ENCODE measurements at places on chromosomes 3 and 15.
A peak's percentile ranks its signal among the peaks of the same experiment; 100 is the strongest.

- no peak for DNase-seq
Observed at GRCh38 chr15:53716909-53717876, 42.3 kb downstream of the WDR72 start.

DNA sequence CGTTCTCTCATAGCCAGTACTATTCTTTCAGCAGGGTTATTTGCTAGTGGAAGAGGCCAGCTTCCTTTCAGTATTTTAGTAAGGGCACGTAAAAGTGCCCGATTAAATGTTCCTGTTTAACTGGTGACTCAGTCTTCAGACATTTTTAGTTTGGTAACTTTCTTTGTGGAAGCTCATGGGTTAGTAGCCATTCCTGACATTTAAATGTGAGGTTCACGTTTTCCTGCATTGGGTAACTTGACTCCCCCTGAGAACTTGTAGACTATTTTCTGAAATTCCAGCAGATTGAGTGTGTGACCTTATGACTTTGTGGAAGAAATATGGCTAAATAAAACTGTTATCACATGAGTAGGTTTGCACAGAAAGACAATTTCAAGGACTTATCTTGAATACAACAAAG, 16.9 kb downstream of the ABHD2 start:
- no peak for DNase-seq

GRCh38 chr3:129952556-129953355, 21.8 kb upstream of the TRH start:
- DNase-seq = no peak

GRCh38 chr3:120370463-120370862, 21.3 kb upstream of the LRRC58 start:
- DNase-seq = no peak

- peak; percentile 79 for DNase-seq
Observed at GRCh38 chr3:186617036-186617946, 4.4 kb downstream of the AHSG start.

DNA sequence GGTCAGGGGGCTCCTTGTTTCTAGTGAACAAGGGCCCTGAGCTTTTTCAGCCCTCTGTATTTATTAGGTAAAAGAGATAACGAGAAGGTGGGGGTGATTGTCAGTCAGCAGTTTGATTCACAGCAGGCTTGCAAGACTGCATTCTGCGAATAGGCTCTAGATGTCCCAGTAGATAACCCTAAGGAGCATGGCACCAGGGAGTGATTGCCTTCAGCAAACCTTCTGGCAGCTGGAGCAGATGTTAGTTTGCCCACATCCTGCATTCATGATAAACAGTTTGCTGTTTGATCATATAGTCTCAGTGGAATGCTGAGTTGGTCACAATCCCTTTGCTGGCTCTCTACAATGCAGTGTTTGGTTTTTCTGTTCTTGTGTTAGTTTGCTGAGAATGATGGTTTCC, 161.3 kb upstream of the GADL1 start:
- no peak for DNase-seq

DNA sequence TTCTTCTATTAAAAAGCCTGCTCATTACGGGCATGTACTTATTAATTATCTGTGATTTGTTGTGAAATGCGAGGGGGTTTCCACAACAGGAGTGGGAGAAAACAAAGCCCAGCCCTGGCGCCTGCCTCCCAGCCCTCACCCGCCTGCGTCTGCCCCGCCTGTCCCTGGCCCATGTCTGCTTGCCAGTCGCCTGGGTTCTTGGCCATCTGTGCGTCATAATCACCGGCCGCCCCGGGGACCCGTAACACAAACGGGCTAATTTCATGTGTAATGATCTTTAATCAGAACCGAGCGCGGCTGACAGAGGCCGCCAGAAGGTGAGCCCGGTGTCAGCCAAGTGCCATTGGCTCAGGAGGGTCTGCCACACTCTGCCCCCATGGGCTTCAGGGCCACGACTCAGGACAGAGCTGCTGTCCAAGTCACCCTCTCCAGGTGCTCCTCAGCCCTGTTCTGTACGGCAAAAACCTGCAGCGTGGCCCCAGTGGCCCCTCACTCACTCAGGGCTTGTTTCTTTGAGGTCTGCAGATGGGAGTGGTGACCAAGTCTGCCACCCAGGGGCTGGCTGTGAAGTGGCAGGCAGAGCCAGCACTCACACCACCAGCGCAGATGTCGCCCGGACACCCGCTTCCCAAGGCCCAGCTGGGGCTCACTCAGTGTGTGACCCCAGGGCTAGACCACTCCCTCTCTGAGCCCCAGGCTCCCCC, 28.8 kb upstream of the TMEM115 start:
- DNase-seq = no peak

DNA sequence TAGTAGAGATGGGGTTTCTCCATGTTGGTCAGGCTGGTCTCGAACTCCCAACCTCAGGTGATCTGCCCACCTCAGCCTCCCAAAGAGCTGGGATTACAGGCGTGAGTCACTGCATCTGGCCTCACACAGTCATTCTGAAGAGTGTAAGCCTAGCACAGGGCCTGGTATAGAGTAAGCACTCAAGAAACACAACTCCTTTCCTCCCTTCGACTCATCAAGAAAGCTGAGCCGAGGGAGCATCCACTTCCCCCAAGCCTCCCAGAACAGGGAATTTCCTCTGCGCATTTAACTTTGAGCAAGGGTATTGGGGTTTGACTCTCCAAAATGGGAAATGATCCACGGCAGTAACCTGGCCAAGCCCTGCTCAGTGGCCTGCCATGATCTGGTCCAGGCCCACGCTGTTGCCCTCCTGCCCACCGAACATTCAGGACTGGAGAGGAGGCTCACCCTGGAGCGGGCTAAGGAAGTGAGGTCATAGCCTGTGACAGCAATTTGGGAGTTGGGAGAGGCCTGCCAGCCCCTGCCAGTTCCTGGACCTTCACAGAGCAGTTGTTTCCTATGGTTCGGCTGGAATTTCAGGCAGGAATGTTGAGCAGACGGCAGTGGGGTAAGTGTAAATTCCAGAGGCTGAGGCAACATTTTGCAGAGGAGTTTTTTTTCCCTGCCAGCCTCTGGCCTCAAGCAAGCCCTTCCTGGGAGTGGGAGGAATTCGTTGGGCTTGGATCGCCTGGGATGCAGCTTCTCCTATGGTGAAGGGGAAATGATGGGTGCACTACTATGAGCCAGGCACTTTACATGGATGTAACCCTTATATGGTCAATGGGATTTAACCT, 21.2 kb upstream of the SMAD3 start:
- DNase-seq = no peak

DNA sequence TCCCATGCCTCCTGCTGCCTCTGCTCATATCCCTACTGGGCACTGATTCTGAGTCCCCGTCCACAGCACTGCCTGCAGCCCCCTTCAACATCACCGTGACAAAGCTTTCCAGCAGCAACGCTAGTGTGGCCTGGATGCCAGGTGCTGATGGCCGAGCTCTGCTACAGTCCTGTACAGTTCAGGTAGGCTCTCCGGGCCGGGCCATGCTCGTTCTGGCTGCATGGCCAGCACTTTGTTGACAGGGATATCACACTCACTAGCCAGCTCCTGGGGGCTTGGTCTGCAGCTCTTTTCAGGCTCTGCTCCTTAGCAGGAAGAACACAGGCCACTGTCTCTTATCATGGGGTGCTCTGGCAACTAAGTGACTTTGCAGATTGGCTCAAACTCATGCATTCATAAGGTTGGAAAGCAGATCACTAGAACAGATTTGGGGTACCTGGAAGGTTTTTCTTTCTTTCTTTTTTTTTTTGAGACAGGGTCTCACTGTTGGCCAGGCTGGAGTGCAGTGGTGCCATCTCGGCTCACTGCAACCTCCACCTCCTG, 6.0 kb downstream of the TYRO3 start:
- no peak for DNase-seq

- DNase-seq = no peak
Observed at GRCh38 chr3:79203144-79203519, 564.7 kb downstream of the ROBO1 start.

- no peak for DNase-seq
Observed at GRCh38 chr3:27655547-27655946, 66.6 kb downstream of the EOMES start.
